ENCODE measurements at places on chromosomes 1 and 21.

GRCh38 chr1:24235921-24236788, 49.1 kb upstream of the IFNLR1 start:
- no peak for DNase-seq

DNA sequence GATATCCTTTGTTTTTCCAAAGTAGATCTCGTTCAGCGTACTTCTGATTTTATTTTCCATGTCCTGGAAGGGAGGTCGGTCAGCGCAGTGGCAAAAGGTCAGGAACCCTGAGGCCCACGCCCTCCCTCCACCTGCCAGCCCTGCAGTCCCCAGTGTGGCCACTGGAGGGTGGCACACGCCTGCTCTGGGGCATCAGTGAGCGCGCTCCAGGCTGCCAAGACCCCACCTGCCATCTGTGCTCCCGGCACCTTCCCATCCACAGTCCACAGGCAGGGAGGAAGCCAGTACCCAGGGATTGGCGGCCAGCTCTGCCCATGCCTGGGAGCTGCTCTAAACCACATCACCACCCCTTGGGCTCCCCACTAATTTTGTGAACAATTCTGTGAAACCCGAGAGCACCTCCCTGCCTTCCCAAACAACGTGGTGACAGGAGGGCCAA, 32.3 kb downstream of the SLC66A1 start:
- DNase-seq: no peak

DNA sequence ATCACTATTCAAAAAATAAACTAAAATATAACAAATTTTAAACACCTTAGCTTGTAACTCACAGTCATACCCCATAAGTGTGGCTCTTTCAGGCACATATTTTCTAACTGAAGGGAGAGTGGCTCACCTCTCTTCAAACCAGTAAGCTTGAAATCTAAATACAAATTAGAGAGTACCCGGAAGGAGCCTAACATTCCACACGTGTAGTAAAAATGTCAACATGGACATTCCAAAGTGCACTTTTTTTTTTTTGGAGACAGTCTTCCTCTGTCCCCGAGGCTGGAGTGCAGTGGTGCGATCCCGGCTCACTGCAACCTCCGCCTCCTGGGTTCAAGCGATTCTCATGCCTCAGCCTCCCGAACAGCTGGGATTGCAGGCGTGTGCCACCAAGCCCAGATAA, 275.6 kb upstream of the ADGRL2 start:
- no peak for DNase-seq

GRCh38 chr1:66681686-66682085, 70.6 kb upstream of the DYNLT5 start:
- no peak for DNase-seq

DNA sequence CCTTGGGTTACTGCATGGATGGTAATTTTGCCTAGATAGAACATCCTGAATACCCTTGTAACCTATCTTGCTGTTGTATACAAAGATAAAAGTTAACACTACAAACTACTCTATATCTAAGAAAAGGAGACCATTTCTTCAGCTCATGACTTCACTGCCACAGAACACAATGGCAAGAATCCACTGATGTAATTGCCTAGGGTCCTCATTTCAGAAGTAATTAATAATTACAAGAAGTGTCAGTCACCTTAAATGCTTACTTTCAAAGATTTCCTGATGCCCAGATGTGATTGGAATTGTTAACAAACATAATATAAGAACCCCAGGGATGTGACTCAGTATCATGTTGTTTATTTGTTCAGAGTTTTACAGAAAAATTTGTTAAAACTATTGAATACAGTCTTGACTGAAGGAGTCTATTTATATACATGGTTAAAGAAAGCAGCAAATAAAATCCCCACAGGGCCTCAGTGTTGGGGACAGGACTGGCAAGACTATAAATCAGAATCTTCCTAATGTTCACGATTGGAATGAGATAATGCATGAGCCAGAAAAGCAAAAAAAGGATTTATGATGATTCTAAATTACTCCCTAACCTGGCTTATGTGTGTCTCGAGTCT, 83.9 kb downstream of the CRB1 start:
- no peak for DNase-seq

DNA sequence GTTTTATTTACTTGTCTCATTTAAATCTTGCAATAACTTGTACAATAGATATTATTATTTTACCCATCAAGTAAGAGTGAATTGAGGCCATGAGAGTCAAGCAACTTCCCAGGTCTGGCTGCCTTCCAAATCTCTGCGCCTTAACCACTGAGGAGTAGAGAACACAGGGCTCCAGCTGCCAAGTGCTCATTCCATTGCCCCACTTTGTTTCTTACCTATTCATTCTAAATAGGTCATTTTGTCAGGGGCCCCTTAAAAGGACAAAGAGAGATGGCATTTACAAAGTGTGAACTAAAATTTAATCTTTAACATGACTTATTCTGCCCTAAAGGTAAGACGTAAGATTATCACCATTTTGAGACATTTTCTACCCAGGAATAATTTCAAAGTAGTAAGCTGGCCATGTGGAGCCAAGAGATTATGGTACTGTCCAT, 3.5 kb downstream of the PPP1R15B start:
- no peak for DNase-seq

DNA sequence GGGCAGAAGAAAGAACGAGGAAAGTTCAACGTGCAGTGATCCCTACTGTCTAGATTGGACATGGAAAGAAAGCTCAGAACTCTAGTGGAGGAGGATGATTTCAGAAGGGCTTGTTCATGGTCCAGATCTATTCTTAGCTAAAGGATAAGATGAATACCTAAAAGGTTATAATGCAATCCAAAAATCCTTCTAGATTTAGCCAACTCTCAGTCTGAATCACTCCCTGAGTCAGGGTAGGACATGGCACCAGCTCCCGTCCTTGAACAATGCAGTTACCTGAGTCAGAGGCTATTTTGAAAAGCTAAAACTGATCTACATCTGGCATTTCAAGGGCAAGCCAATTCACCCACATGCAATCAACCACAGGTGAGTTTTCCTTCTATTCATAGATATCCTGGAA, 38.8 kb upstream of the HIVEP3 start:
- no peak for DNase-seq
